ENCODE measurements at places on chromosomes 7 and 10.

DNA sequence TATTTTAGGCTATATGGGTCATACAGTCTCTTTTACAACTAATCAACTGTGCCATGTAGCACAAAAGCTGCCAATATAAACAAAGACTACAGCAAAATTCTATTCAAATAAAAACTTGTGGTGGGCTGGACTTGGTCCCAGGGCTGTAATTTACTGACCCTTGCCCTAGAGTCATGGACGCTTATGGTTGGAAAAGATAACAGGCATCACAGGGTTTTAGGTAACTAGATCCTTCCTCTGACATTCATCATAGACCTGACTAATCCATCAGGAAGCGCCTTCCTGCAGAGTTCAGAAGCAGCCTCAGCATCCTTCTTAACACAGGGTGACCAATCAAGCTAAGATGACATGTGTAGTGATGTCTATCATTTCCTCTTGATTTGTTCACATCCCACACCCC is 40.2 kb upstream of the GPAM start:
- DNase-seq = no peak

DNA sequence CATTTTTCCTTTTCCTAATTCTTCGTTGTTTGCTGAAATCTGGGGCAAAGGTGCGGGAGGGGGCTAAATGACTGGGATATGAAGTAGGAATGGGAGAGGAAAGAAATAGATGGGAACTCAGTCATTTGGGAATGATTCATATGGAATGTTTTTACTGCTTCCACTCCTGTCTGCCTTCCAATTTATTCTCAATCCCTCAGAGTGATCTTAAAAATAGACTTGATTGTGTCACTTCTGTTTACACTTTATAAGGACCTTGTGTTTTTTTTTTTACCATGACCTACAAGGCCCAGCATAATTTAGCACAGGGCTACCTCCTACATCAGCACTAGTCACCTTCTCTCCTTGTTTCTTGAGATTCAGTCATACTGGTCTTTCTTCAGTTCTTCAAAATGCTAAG is 97.9 kb downstream of the PTEN start:
- no peak for DNase-seq

- DNase-seq = no peak
Observed at GRCh38 chr10:87931836-87932230, 68.4 kb downstream of the PTEN start.

DNA sequence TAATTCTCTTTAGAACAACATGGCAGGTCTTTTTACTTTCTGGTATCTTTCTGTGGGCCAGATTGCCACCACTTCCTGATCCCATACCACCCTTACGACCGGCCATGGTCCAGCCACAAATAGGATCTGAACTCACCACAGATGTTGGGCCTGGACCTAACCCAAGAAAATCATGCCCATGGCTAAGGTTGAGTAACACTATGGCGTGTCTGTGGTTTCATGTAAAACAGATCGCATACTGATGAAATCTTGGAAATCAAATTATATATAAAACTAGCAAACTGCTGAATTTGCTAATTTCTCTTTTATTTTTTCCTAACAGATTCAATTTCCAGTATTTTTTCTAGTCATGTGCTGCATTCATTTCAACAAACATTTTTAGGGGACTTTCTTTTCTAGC is 77.2 kb downstream of the CH25H start:
- DNase-seq = no peak

- DNase-seq = no peak
Observed at GRCh38 chr10:132591166-132591971, 53.8 kb downstream of the INPP5A start.

- no peak for DNase-seq
Observed at GRCh38 chr7:157320608-157320980, 16.2 kb upstream of the DNAJB6 start.

DNA sequence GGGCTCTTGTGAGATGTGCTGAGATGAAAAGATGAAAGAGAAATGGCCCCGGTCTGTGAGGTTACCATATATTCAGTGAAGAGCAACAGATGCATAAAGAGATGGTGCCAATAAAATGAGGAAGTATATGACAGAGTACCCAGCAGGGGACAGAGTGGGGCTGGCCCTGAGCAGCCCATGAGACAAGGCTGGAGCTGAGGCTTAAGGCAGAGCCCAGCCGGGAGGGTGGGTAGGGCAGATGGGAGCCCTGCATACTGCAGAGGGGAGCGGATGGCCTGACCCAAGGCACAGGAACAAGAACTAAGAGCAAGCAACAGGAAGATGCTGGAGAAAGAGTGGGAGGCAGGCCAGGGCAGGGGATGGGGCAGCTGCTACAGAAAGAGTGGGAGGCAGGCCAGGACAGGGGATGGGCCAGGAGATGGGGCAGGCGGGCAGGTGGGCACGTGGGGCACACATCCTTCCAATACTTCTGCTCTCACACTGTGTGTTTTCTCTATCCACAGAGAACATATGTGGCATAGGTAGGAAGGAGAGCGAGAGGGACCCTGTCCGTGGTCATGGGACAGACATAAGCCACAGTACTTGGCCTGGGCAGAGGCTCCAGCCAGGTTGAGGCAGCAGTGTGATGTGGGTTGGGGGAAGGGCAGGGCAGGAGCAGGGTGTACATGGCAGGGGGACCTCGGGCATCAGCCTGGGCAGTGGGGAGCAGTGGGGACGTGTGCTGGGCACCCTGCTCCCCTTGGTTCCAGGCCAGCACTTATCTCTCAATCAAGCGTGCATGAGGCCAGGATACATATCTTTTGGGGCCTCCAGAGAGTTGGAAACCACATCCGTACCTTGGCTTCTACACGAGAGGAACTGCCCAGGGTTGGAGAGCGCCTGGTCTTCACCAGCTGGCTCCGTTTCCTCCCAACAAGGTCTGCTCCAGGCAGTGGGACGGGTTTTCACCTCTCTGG is 91.6 kb upstream of the IKZF1 start:
- no peak for DNase-seq

- no peak for DNase-seq
Observed at GRCh38 chr10:26408858-26409494, 29.2 kb upstream of the APBB1IP start.

DNA sequence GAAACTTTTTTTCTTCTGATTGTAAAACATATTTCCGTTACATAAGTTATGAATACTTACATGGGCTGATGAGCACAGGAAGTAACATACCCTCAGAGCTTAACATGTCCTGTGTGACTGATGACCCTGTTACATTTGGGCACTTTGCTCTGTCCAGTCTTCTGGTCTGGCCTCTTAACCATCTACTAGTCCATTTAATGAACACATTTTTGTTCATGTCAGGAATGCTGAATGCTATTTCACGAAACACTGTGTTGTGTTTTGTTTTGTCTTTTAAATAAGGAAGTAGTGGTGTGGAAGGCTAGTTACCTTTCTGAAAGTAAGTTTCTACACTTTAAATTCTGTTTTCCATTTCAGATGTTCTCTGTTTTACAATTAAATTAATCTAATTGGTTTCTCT is 77.7 kb downstream of the RBM33 start:
- no peak for DNase-seq

GRCh38 chr10:29098423-29098822 is 190.4 kb upstream of the LYZL1 start:
- DNase-seq = no peak

GRCh38 chr10:60495338-60496055 is 105.8 kb upstream of the ANK3 start:
- DNase-seq = no peak

All from activated CD4-positive, CD25-positive, alpha-beta regulatory T cell (primary cell).